Adrenal gland (tissue), 19 donors: ENCODE measurements at places on chromosomes 1 and 21.

- no peak for DNase-seq
Observed at GRCh38 chr1:76371941-76372340, 297.4 kb downstream of the ST6GALNAC3 start.

DNA sequence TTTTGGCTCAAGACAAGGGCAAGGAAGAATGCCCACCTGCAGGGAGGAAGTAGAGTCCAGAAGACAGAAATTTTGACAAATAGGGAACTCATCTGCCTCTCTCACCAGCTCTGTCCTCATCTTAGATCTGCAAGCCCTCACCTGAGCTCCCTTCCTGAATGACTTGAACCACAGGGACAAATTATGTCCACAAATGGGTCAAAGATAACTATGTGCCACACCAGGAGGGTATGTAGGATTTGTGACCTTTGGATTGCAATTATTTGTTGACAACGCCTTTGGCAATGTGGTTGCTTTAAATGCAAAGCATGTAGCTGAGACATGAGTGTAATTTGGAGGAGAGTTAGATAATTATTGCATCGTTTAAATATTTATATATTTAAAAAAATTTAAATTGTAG, 79.5 kb downstream of the GRIK1 start:
- no peak for DNase-seq

GRCh38 chr1:244735404-244735803, 82.5 kb downstream of the DESI2 start:
- no peak for DNase-seq

GRCh38 chr1:188778578-188778977, 1699.1 kb downstream of the BRINP3 start:
- no peak for DNase-seq

DNA sequence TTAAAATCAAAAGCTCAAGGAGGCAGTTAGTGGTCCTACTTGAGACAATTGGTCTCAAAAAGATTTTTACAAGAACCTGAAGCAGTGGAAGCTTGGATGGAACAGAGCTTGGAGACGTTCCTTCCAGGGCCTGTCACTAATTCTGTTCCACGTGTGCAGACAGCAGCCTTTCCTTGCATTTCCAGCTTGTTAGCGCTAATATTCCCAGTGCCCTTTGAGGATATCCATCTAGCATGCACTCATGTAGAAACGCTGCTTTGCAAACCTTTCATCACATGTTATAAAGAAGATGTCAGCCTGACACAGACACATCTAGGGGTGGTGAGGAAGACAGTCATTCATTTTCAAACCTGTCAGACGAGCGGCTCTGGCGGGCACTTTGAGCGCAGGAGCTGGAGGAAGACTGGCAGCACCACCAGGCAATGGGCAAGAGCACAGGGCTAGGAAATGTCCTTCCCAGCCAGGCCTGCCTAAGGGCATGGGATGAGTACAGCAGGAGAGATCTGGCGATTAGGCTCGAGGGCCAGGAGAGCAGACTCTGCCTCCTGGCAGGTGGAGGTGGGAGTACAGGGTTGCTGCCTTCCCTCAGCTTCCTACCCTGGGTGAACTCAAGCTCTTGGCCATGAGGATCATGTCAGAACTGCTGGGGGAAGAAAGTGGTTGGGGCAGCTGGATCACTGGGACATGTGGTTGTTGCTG, 55.5 kb downstream of the CASQ2 start:
- DNase-seq, result no peak

DNA sequence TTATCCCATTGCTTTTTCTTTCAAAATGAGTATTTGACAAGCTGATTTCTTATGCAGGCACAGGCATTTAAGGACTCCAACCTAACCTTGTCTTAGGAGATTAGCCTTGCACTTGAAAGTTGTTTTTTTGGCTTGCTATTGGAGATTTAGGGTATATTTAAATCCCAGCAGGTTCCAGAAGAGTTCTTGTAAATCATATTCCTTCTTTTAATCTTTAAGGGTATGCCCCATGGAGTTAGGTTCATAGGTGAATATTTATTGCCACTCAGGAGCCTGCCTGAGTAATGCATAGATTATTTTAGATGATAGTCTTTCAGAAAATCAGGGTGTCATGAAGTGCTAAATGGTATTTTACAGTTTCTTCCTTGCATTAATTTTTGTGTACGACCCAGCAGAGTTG, 146.5 kb downstream of the PATJ start:
- DNase-seq, result no peak

- DNase-seq, result no peak
Observed at GRCh38 chr1:8862528-8862927, 16.0 kb downstream of the ENO1 start.

DNA sequence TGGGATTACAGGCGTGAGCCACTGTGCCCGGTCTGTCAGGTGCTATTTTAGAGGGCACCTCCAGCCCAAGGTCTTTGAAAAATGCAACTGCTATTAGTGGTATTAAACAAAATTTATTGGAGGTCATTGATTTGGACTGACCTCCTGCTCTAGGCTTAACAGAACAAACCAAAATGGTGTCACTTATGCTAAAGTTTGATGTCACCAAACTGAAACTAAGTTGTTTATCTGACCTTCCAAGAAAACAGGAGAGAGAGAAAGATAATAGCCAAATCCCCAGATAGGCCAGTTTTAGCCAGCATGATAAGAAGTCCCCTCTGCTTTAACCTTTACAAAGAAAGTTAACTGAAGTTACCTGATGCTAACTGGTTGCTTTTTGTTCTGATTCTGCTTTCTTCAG, 8.1 kb upstream of the INAVA start:
- no peak for DNase-seq

GRCh38 chr1:169944621-169945020, 50.9 kb upstream of the SCYL3 start:
- no peak for DNase-seq

GRCh38 chr1:158102881-158103674, 77.6 kb upstream of the CD1D start:
- no peak for DNase-seq

DNA sequence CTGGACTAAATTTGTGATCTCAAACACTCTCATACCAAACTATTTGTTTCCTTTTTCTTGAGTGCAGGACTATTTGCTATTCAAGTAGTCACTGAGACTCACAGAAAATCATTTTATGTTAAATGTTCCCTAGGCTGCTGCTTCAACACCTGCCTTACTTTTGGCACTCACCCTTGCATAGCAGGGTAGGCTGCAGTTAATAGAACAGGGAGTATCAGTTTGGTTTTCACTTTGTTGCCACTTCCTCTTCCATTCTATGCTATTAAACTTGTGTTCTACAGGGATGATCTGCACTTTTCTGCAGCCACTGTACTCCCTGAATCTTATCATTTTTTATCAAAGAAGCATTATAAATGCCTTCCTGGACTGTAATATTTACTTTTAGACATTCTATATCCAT, 148.7 kb upstream of the PRMT6 start:
- no peak for DNase-seq

- DNase-seq, result no peak
Observed at GRCh38 chr1:14366091-14367018, 232.1 kb upstream of the KAZN start.

- no peak for DNase-seq
Observed at GRCh38 chr1:95770581-95770980, 536.6 kb downstream of the RWDD3 start.

DNA sequence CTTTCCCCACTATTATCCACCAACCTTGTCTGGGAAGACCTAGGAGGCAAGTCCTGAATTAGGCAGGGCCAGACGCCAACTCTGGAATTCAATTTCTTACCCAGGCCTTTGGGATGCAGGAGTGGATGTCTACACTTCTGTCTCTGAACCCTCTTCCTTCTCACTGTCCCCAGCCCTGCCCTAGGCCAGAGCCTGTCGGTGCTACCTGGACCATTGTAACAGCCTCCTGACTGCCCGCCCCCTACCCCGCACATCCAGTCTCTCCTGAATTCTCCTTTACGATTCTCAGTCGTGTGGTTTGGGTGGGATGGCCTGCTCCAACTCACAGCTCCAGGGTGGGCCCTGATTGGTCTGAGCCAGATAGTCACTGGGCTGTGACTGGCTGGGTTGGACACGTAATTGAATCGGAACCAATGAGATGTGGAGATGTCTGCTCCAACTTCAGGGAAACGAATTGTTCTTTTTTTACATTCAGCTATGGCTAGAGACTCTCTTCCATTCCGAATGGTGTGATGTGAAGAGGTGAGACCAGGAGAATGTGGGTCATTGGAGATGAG, 304.6 kb downstream of the PTPRU start:
- DNase-seq, result no peak

DNA sequence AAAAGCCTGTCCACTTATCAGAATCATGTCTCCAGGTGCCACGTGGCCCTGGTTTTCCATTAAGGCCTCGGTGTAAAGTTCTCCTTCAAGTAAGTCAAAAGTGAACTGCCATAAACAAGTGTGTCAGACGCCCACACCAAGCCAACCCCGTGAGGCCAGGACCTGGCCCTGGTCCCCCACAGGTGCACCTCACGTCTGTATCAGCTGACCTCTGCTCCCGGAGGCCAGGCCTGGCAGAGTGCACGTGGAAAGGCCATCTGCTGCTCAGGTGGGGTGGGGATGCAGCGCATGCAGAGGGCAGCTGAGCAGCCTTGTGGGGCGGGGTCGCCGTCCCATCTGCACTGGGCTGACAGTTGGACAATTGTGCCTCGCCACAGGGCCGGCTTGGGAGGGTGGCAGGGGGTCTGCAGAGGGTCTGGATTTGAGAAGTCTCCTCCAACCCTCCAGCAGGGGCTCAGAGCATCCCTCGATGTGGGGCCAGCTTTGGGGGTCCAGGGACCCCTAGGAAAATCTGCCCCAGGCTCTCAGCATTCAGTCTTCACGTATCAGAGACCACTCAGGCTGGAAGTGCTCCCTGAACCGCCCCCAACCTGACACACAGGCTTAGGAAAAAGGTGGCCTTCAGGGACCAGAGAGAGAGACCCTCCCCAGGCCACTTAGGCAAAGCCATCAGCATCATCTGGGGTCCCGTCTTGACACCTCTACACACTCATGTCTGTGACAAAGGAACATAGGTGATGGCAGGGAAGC, 3.0 kb downstream of the SLC19A1 start:
- DNase-seq, result peak; percentile 14

- no peak for DNase-seq
Observed at GRCh38 chr1:2145946-2146835, 48.4 kb downstream of the FAAP20 start.

GRCh38 chr21:44303490-44303981, 3.7 kb downstream of the PFKL start:
- no peak for DNase-seq

- DNase-seq, result no peak
Observed at GRCh38 chr1:229065613-229066012, 205.3 kb upstream of the RAB4A start.

DNA sequence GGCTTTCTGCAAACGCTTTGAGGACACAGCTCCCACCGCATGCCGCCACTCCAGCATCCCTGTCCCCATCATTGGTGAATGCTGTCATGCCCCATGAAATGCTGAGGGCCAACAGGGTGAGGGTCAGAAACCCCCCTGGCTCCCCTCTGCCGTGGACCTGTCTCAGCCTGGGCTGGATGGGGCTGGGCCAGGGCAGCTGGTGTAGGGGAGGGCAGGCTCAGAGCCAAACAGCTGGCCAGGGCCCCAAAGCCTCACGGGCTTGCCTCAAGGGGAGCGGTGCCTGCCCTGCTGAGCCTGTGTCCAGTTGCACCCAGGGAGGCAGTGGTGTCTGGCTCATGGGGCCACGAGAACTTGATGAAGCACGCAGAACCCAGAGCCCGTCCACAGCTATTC, 49.7 kb downstream of the S100B start:
- peak; percentile 42 for DNase-seq

- DNase-seq, result no peak
Observed at GRCh38 chr21:36584980-36585940, 105.3 kb upstream of the CLDN14 start.

DNA sequence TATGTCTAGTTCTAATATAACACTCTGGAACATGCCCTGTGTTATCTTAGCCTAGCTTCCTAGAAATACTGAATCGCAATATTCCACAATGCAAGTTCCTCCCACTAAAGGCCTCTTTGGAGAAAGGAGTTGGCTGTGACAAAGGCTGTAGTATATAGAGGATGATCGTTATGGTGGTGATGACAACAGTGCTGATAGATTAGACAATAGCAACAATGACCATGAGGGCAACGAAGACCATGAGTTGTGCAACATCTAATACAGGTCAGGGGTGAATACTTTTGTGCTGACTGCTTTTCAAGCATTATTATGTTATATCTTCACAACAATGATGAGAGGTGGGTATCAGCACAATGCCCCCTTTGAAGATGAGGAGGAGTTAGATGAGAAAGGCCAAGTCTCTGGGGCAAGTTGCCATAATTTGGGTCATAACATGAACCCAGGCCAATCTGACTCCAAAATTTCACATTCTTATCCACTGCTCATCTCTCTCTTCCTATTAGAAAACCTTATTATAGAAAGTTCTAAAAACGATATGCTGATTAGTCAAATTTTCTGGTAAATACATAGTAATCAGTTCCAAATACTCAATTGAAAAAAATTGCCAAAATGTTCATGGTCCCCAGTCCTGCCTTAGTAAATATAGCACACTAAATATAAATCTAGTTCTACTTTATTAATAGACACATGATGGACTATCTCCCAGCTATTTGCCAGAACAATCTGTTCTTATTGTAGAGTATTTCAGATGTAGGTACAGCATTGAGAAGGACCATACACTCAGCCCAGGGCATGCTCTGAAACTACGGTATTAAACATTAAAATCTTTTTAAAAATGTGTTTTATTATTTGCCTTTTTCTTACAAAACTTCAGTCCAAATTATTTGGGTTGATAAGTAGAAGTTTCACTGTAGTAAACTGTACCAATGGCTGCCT, 37.5 kb downstream of the HIVEP3 start:
- no peak for DNase-seq

DNA sequence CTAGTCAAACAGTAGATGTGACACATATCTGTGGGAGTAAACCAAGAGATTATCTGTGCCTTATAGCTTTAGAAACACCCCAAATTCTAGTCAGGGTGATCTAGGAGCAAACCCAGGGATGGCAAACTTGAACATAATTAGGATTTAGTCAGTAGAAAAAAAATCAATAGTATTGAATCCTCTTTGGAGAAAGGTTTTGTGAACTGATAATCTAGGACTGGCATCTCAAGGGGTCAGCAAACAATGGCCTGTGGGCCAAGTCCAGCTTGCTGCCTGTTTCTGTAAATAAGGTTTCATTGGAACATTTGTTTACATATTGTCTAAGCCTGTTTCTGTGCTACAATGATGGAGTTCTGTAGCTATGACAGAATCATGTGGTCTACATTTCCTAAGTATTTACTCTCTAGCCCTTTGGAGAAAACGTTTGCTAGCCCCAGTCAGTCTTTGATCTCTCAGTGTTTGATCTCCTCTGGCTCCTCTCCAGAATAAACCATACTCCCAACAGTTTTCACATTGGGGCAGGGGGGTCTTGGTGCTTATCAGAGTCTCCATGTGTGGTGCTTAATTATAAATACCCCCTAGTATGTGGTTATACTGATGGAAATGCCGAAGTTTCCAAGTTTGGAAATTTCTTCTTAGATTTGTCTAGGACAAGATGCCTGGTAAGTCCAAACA, 385.8 kb downstream of the NTNG1 start:
- DNase-seq, result no peak

GRCh38 chr1:11377001-11377583, 101.9 kb upstream of the DISP3 start:
- no peak for DNase-seq

GRCh38 chr1:245232931-245233330, 78.1 kb downstream of the KIF26B start:
- no peak for DNase-seq

GRCh38 chr21:44297525-44298290, 2.1 kb upstream of the PFKL start:
- DNase-seq, result peak; percentile 85

- no peak for DNase-seq
Observed at GRCh38 chr1:167710836-167711235, 10.9 kb upstream of the MPZL1 start.

GRCh38 chr1:111148376-111148881, 8.4 kb downstream of the CEPT1 start:
- DNase-seq, result no peak
